Large intestine (tissue), 12 donors: ENCODE measurements at places on chromosomes 12 and 14.
A peak's percentile ranks its signal among the peaks of the same experiment; 100 is the strongest.

- H3K4me3 ChIP-seq: peak overlapping the region; percentile 42
- peak; percentile 84 for DNase-seq
- H3K27ac ChIP-seq: peak overlapping the region; percentile 90
- peaks cover 2% of the 10 kb centered on the region for H3K36me3 ChIP-seq
- no peaks in the 10 kb centered on the region for H3K27me3 ChIP-seq
Observed at GRCh38 chr12:12072064-12072760, 1.5 kb downstream of the BCL2L14 start.

- H3K36me3 ChIP-seq: no peaks in the 10 kb centered on the region
- H3K4me1 ChIP-seq: no peaks in the 10 kb centered on the region
- H3K27me3 ChIP-seq: peaks cover 2% of the 10 kb centered on the region
- H3K27ac ChIP-seq: no peak overlapping the region
- DNase-seq: no peak
Observed at GRCh38 chr12:54954228-54954627, 30.3 kb downstream of the TESPA1 start.

DNA sequence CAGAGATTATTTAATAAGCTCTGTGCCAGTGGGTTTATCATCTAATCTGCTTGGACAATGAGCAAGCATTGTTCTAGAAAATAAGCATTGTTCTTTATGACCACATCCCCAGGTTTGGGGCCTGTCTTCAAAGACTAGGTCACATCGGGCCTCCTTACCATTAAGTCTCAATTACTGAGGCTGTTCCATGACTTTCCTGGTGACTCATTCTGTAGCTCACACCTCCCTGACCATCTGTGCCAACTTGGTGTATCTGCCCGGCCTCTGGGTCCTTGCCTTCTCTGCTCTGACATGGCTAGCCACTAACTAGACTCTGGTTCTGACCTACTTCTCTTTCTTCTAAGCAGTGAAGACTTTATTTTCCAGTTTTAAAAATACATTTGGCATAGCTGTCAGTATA lies 44.4 kb upstream of the PLEKHA5 start:
- no peaks in the 10 kb centered on the region for H3K27me3 ChIP-seq
- H3K4me1 ChIP-seq: peaks cover 2% of the 10 kb centered on the region
- H3K27ac ChIP-seq: no peak overlapping the region
- no peaks in the 10 kb centered on the region for H3K36me3 ChIP-seq
- no peak for DNase-seq

GRCh38 chr14:62662811-62663455 lies 382.3 kb downstream of the KCNH5 start:
- peaks cover 6% of the 10 kb centered on the region for H3K4me1 ChIP-seq
- no peaks in the 10 kb centered on the region for H3K27me3 ChIP-seq
- H3K36me3 ChIP-seq: no peaks in the 10 kb centered on the region
- DNase-seq: peak; percentile 74
- peak overlapping the region; percentile 29 for H3K4me3 ChIP-seq

- peak; percentile 19 for DNase-seq
- H3K27ac ChIP-seq: no peak overlapping the region
- H3K4me1 ChIP-seq: no peaks in the 10 kb centered on the region
- H3K27me3 ChIP-seq: peaks cover 18% of the 10 kb centered on the region
Observed at GRCh38 chr12:117236456-117237001, 46.3 kb upstream of the FBXO21 start.
